Right ventricle myocardium inferior (tissue), 1 donor: ENCODE measurements at places on chromosomes 6 and 20. TPM values are rescaled to one million over a fixed set of nuclear protein-coding genes. Genes with fewer than 3 reads are reported as not detected.

- DNase-seq: no peak
Observed at GRCh38 chr20:2402271-2402980, 21.7 kb downstream of the TGM6 start.

GRCh38 chr6:122869437-122870024, 80.5 kb downstream of the SMPDL3A start:
- DNase-seq: no peak

DNA sequence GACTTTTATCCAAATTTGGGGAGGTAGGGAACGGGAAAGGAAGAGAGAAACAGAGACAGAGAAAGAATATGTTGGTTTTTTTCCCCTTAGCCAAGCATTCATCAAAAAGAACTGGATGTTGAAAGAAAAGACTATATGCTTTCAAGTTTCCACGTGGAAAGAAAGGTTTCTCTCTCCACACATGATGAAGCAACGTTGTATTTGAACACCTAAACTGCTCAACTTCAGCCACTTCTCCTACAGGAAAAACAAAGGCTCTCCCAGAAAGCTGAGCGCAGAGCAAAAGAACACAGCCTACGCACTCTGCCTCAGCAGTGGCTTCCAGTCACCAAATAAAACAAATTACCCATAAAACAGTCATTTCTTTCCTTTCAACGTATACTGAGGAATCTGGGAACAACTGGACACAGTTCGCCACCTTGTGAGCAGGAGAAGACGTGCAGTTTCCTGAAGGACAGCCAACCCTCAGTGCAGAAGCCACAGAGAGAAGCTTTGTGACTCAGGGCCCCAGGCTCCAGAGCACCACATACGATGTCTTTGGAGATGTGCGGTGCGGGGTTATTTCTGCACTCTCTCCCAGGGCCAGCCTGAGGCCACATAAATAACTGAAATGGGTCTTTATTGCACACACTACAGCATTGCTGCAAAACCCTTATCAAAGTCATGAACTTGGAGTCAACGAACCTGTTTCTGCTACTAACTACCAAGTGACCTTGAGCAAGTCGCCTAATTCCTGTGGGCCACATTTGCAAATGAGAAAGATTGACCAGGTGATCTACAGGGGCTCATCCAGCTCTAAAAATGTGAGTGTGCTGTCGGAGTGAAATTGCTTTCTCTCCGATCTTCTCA, 10.1 kb downstream of the IL17F start:
- DNase-seq: no peak

- no peak for DNase-seq
Observed at GRCh38 chr6:142395768-142396231, 94.0 kb downstream of the ADGRG6 start.

DNA sequence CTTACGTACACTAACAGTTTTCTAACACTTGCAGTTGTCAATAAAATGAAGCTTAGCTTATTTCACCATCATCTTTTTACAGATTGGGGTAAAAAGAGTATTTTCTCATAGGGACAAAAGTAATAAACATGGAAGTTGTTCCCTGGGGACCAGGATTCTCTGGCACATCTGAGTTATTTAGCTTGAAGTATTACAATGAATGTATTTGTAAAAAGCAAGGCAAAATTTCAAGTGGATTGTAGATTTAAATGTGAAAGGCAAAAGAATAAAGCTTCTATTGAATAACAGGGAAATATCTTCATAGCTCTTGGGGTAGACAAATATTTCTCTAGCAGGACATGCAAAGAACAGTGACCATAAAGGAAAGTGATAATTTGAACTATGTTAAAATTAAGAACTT, 260.0 kb upstream of the ECI2 start:
- DNase-seq: no peak

GRCh38 chr20:52425253-52425652, 233.7 kb upstream of the ZFP64 start:
- DNase-seq: no peak

- no peak for DNase-seq
Observed at GRCh38 chr20:31705598-31706597, 16.8 kb downstream of the BCL2L1 start.

GRCh38 chr6:36809941-36810803, 29.1 kb downstream of the CPNE5 start:
- DNase-seq: no peak

- DNase-seq: no peak
Observed at GRCh38 chr6:34566830-34567546, 10.9 kb upstream of the SPDEF start.

DNA sequence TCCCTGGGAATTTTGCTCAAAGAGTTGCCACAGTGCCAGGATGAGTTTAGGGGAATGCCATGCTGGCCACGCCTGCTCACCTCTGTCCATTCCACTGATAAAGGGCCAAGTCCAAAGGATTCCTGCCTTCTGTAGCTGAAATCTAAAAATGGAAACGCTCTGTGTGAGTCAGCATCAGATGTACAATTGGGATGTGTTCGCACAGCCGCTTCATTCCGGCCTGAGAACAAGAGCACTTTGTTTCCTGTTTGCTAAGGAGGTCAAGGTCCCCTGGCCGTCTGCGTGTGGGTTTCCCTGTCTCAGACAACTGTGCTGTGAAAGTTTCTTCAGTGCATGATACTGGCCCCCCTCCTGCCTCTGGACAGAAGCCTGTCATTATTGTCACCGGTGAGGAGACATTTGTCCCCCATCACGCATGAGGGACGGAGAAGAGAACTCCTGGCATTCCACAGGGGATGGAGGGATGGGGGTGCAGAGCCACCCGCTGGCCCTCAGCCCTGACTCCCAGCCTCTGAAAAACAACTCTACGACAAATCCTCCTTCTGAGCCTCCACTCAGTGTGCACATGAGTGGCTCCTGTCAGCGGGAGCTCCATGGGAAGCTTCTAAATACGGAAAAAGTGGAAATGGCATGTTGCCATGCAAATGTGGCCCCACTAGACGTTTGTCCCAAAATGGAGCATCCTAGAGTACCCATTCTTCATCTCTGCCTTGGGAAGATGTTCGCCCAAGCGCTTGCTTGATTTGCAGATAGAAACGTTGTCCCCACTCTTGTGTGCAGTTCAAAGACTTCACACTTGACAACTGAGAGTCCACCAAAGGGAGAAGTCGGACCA, 143.5 kb upstream of the AFDN start:
- DNase-seq: no peak

FOXQ1 gene
- total RNA-seq: not detected

KIF25 gene
- not detected for total RNA-seq

SLC22A1 gene
- total RNA-seq: 0.51 TPM

TINAG gene
- not detected for total RNA-seq

ZNF341 gene
- total RNA-seq: 1.8 TPM

SAMD10 gene
- 5.7 TPM for total RNA-seq

FLRT3 gene
- 0.22 TPM for total RNA-seq

TMEM200A gene
- not detected for total RNA-seq

WFDC10B gene
- not detected for total RNA-seq

SLPI gene
- 5.7 TPM for total RNA-seq

CDH22 gene
- total RNA-seq: 5.2 TPM

CRISP3 gene
- total RNA-seq: not detected
